Left hindlimb (tissue), 1 donor: ENCODE measurements at places on chromosomes 6 and 20.

GRCh38 chr6:88804701-88805100 is 158.7 kb downstream of the RNGTT start:
- DNase-seq = no peak

DNA sequence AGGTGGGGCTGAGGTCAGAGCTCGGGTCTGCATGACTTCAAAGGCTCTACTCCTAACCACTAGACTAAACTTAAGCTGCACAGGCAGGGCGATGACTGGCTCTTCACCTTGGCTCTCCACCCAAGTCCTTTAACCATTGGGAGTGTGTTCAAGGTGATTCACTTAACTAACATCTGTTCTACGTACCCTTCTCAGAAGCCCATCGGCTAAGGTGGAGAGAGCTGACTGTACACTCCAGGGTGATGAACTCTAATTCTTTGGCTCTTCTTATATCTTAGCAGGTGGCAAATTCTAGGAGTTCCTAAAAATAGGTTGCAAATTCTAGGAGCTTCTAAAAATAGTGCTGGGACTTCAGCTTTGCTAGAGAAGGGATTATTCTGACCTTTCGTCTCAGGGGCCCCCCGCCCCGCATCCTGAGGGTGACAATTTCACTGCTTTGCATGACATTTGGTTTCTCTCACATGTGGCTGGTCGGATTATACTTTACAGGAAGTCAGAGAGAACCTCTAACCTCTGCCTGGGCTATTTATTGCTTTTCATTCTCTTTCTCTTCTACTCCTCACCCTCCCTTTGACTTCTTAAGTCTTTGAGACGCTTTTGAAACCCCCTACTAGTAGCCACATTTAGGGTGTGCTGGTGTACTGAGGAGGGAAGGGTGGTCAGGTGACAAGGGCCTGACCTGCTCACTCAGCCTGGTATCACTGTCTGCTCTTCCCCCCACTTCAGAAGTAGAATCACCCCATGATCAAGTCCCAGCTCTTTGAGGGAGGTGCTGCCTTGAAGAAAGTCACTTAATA is 55.5 kb downstream of the PRDM1 start:
- no peak for DNase-seq

DNA sequence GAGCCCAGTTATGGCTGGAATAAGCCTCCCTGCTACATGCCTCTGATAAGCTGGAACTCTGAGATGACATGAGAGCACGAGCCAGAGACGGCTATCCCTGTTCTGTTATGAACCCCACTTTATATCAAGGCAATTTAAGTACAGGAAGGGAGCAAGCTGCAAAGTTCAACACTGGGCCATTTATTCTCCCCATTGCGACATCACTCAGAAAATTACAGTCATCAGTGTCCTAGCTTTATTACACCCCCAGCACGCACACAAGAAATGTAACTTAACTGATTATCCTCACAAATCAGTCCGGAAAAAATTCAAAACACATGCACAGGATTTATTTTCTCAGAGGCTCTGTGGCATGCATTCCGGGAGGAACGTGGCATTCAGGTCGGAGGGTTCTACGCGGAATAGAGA is 125.3 kb upstream of the SLC2A12 start:
- DNase-seq = no peak

- no peak for DNase-seq
These were observed 8.2 kb downstream of the STX7 start for GRCh38 chr6:132504757-132505156.

GRCh38 chr6:168574699-168575195 is 133.8 kb downstream of the SMOC2 start:
- DNase-seq = peak; percentile 60

DNA sequence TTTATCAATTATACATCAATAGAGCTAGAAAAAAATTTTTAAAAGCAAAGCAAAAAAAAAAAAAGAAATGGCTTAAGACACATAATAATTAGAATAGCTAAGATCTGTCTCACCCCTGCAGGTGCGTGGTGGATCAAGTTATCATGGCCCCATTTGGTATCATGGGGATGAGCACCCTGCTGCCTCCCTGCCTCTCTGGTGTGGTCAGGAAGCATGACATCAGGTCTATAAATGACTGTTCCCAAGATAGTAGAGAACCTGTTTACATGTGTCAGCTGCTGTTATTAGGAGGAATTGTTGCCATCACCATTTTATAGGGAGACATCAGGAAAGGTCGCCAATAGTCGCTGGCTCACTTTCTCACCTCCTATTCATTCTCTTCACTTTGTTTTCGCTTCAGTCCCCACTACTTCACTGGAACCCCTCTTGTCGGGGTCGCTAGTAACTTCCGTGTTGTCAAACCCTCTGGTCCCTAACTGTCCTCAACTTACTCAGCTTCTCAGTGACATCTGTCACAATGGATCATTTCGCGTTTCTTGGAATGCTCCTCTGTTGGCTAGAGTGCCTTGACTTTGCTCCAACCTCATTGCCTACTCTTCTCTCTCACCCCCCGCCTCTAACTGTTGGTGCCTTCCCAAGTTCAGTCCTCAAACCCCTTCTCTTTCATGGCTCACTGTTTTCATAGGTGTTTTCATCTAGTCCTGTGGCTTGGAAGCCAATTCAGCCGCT is 4.7 kb downstream of the DNTTIP1 start:
- DNase-seq = no peak

- no peak for DNase-seq
These were observed 101.0 kb downstream of the NRN1 start for GRCh38 chr6:5905431-5906339.

- DNase-seq = no peak
These were observed 140.7 kb downstream of the ZDHHC14 start for GRCh38 chr6:157521362-157522335.

- no peak for DNase-seq
These were observed 302.3 kb downstream of the HIVEP2 start for GRCh38 chr6:142642651-142643050.

GRCh38 chr6:98366371-98366770 is 468.0 kb upstream of the POU3F2 start:
- no peak for DNase-seq

DNA sequence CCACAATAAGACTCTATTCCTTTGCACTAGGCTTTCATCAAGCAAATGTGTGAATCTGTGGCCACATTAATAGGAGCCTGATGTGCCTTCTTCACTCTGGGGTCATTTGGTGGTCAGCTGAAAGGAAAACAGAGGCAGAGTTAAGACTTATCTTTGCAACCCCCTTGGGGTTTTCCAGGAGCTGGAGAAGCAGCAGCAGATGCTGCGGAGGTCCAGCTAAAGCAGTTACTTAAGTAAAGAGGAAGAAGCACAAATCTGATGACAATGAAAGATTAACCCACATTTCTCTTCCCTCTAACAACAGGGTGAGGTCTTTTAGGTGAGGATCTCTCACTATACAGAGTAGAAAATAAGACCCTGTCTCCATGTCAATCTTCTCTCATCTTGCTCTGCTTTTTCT is 45.4 kb upstream of the QKI start:
- DNase-seq = no peak

DNA sequence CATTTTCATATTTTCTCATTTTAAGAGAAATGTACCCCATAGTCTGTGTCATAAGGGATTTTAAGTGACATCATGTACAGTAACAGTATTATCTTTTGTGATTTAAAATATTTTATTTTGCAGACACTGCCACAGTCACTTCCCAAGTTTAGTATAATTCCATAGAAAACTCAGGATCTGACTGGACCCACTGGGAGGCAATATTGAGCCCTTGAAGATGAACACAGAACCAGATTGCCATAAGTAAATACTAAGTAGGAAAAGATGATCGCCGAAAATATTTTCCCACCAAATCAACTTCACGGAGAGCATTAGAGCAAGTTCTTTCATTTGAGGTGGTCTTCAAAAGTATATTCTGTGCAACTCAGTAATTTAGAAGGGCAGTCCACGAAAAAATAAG is 17.6 kb upstream of the PKHD1 start:
- DNase-seq = no peak

DNA sequence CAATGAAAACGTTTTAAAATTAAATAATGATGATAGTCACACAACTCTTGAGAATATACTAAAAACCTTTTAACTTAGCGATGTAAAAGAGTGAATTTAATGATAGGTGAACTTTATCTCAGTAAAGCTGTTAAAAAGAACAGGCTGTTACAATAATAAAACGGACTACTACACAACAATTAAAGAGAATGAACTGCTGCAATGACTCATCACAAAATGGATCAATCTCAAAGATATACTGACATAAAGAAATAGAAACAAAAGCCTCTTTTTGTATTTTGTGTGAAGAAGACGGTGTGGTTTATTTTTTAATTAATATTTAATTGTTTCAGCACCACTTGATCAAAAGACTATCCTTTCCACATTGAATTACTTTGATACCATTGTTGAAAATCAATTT is 352.4 kb upstream of the GJE1 start:
- DNase-seq = no peak

DNA sequence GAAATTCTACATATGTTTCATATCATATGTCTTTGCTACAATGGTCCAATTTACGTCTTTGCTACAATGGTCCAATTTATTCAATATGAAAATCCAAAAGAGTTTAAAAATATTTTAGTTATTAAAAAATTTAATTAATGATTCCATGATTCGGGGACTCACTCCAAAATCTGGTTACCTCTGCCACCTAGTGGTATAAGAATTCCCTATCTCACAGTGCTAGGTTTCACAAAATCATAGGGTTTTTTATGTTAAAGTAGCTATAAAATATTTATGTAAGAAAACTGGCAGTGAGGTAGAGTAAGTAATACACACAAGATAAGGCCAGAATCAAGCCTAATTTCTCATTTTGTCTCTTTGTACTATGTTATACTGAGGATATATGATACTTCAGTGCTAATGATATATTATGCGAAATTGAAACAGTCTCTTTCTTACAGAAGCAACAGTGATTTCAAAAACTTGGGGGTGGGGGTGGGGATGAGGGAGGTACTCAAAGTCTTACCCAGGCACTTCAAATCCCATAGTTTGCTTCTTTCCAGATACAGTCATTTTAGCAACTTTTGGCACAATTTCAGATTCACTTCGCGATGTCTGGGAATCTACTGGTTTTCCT is 52.3 kb downstream of the HBS1L start:
- DNase-seq = no peak

- DNase-seq = no peak
These were observed 251.1 kb downstream of the FOXC1 start for GRCh38 chr6:1860756-1861348.

- DNase-seq = no peak
These were observed 190.3 kb downstream of the TAF4 start for GRCh38 chr20:61875221-61875885.

DNA sequence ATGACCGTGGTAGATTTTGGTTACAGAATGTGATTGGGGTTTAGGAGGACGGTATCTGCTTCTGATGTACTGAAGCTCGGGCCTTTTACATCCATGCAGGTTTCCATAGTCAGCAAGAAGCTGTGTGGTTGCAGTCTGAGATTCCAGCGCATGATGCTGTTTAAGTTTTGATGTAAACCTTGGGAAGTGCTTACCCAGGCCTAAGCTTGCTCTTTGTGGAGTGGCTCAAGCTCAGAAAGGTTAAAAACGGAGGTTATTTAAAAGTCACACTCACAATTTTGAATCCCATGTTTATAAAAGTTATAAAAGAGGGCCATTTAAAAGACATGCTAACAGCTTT is 121.4 kb downstream of the TIAM2 start:
- no peak for DNase-seq

DNA sequence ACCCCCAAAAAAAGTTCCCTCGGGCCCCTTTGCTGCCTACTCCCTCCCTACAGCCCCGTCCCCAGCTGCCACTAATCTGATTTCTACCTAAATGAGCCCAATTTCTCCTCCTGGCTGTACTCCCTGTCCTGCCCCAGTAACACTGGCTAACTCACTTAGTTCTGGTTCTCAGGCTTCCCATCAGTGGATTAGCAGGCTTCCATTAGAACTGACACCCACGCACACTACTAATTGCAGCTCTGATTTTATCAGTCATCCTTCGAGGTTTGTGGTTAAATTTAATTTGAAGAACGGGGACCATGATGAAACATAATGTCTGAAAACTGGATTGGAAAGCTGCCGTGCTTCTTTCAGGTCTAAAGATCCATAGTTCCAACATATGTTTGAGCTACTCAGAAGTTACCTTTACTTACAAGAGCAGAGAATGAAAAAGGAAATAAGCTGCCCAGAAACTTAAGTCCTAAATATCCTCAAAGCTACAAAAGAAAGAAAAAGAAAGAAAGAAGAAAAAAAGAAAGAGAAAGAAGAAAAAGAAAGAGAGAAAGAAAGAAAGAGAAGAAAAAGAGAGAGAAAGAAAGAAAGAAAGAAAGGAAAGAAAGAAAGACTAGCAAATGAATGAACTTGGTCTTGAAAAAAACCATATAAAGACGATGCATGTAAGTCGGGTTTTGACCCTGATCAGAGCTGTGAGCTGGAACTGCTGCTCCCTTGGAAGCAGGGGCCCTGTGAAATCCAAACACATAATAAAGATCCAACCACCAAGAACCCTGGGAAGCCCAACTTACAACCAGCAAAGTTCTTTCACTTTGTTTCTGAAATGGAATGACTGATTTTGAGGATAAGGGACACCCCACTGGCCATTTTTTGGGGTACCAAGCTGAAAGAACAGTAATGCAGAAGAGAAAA is 51.7 kb downstream of the CNKSR3 start:
- DNase-seq = no peak

GRCh38 chr20:4926531-4927156 is 74.7 kb downstream of the SLC23A2 start:
- no peak for DNase-seq

GRCh38 chr6:10847684-10848083 is 9.3 kb upstream of the MAK start:
- DNase-seq = no peak

GRCh38 chr6:135250751-135251497 is 69.8 kb downstream of the MYB start:
- DNase-seq = no peak

DNA sequence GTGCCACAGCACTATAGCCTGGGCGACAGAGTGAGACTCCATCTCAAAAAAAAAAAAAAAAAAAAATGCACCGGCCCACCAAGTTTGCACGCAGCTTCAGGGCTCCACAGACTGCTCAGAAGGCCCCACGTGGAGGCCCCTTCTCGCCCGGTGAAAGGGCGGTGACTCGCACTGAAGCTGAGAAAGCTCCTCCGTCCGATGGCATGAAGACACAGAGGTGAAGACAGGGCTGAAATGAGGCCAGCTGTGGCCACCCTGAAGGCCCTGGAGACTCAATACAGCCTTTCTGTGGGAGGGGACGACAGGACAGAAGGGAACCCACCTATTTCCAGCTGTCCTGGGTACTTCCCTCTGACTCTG is 84.0 kb downstream of the PTPN1 start:
- no peak for DNase-seq
